Astrocyte of the hippocampus (primary cell): ENCODE measurements at places on chromosomes 5 and 9.

GRCh38 chr5:112795944-112796678, 58.4 kb downstream of the APC start:
- peak; percentile 20 for DNase-seq

- DNase-seq = peak; percentile 11
These were observed 33.3 kb upstream of the DAPK1 start for GRCh38 chr9:87464110-87464991.

DNA sequence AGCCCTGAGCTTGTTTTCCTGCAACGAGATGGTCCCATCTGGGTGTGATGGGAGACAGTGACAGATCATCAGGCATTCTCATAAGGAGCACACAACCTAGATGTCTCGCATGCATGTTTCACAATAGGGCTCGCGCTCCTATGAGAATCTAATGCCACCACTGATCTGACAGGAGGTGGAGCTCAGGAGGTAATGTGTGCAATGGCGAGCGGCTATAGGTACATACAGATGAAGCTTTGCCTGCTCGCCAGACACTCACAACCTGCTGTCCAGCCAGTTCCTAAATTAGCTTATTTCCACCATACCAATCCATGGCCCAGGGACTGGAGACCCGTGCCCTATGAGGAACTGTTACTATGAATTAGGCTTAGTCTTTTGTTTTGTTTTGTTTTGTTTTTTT, 55.3 kb upstream of the SLC30A5 start:
- DNase-seq = no peak

DNA sequence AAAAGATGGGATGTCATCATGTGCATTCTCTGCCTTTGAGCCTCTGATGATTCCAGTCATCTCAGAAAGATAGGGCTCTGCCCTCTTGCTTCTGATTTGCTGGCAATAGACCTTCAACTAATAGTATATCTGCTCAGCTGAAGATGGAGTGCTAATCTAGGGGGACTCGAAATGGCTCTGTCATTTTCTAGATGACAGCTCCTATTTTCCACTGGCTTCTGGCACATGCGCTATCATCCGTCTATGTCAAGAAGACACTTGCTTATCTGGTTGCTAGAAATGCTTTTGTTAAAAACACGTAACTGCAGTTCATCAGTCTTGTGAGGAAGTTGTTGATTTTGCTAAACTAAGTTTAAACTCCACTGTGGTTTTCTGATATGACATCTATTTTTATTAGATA, 265.5 kb upstream of the ZNF608 start:
- no peak for DNase-seq

- no peak for DNase-seq
These were observed 1075.2 kb upstream of the SEMA6A start for GRCh38 chr5:117649821-117650220.

GRCh38 chr5:110588286-110588980, 138.0 kb downstream of the TMEM232 start:
- DNase-seq = no peak

DNA sequence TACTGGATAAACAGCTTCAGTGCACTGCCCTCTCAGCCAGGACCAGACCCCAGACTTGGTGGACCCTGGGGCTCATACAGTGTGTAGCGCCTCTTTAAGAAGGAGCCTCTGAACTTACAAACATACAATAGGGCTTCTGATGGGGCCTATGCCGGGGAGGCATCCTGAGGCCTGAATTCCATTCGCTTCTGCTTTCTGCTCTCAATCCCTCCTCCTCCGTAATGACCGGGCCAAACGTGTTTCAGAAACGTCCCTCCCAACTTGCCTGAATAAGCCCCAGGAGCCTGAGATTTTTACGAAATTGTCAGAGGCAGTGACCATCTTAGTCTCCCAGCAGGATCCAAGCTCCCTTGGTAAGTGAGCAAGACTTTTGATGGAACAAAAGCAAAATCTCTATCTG, 128.1 kb upstream of the BOD1 start:
- no peak for DNase-seq

GRCh38 chr9:121277518-121278295, 9.7 kb downstream of the GSN start:
- peak; percentile 59 for DNase-seq

DNA sequence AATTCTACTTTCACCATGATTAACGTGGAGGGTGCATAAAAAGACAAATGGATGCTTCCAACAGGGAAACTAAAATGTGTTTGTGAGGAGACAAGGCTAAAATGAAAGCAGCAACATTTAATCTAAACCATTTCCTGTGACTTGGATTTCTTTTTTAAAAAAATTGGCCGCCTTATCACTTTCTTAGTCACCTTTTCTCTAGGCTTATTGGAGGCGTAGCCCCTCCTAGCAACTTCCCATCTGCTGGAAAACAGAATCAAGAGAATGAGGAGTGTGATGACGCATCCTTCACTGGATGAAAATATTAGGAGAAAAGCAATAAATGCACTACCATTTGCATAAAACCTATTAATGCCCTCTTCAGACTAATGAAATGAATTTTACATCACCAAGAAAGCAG, 791 bp upstream of the GPR150 start:
- DNase-seq = no peak

- DNase-seq = no peak
These were observed 1037.3 kb upstream of the WWC1 start for GRCh38 chr5:167254132-167254531.

GRCh38 chr5:169993485-169993790, 13.1 kb upstream of the INSYN2B start:
- no peak for DNase-seq

DNA sequence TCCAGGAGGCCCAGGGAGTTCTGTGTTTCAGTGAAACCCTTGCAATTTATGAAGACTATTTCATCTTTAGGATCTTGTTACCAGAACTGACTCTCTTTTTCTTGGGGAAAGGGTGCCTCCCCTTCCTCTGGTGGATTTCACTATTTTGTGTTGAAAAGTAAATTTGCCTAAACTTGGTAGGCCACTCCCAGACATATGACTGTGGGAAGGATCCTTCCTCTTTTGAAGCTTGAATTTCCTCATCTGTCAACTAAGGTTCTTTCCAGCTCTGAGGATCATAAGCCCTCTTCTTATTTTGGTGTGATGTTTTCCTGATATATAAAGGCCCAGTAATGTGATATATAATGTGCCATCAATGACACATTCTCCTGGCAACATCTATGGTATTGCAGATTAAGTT, 59.1 kb upstream of the ZFAND5 start:
- DNase-seq = no peak

DNA sequence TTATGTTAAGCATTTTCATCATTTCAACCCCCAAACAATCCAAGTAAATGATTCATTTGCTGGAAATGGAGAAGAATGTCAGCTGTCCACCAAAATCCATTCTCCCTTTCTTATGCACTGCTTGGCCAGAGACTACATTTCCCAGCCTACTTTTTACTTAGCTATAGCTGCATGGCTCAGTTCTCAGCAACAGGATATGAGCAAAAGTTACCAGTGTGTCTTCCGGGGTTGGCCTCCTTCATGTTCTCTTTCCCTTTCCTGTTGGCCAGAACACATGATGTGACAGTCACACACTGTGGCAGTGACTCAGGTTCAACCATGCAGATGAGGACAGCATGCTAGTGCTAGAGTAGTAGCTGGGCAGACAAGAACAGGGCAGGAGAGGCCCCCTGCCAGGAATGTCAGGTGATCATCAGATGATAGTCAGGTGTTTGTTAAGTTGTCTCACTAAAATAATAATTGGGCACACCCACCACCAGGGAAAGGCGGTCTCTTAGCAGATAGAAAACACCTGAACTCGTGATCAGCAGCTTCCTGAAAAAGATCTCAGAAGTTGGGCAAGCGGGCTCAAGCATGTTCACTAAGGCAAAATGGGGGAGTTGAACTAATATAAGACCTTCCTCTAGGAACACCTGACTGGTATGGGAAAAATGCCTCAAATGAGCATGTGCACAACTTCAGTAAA, 12.2 kb downstream of the GPR150 start:
- peak; percentile 40 for DNase-seq

DNA sequence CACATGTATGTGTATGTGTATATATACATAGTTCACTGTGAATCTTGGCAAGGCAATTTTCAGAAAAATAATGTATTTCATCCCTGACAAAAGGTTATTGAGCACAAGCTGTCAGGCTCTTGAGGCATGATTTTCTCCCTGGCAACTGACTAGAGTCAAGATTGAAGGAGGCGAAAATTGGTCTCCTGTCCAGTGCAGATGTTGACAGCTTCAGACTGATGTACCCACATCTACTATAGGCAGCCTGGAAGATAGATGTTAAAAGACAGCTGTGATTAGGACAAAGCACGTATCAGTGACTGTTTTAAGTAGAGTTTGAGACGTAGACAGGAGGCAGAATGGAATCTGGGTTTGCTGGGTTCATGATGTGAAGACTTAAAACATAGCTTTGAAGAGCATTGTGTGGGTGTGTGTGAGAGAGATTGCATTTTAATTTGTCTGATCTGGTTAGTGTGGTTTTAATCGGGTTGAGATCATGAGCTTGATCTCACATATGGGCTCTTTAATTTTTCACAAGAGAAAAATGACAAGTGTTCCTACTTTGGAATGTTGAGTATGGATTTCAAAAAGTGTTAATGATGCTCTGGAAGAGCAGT, 39.1 kb downstream of the CTNNA1 start:
- DNase-seq = peak; percentile 29

DNA sequence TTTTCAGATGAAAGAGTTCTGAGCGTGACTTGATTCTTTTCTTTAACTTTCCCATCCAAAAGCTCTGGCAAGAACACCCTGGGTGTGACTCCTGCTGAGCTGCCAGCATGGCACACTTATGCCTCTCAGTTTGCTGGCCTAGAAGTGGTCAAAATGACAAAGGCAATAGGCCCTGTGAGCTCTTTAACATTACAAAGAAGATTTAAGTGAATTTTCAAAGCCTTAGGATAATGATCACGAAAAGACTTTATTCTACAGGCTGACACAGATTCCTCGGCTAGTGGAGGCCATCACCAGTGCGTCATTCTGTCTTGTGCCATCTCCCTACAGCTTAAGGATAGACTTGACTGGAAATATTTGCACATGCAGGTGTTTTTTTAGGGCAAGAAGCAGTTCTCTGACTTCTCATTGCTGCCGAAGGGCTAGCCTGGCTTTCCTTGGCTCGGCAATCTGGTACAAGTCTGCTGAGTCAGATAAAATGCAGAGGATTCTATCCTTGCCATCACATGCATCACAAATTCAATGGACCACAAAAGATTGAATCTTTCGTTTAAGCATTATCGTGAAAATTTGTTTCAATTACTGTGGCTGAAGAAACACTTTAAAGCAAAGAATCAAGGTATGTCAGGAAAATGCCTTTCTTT, 311.5 kb downstream of the COX7C start:
- DNase-seq = no peak

GRCh38 chr5:56493766-56494165, 260.6 kb upstream of the ANKRD55 start:
- DNase-seq = no peak

DNA sequence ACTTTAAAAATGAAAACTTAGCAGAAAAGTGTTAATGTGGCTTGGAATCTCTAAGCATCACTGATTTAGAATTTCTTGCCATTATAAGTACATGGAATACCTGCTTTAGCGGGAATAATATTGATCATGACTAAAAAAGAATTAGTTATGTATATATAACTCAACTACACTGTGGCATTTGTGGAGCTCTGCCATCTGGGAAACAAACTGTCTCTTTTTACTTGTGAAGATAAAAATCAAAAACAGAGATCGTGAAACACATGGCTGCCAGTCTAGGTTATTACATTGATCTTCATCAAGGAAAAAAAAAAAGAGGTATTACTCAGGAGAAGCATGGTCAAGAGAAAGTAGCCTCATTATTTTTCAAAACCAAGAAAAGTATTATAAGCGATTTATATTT, 287.4 kb downstream of the HTR1A start:
- no peak for DNase-seq

DNA sequence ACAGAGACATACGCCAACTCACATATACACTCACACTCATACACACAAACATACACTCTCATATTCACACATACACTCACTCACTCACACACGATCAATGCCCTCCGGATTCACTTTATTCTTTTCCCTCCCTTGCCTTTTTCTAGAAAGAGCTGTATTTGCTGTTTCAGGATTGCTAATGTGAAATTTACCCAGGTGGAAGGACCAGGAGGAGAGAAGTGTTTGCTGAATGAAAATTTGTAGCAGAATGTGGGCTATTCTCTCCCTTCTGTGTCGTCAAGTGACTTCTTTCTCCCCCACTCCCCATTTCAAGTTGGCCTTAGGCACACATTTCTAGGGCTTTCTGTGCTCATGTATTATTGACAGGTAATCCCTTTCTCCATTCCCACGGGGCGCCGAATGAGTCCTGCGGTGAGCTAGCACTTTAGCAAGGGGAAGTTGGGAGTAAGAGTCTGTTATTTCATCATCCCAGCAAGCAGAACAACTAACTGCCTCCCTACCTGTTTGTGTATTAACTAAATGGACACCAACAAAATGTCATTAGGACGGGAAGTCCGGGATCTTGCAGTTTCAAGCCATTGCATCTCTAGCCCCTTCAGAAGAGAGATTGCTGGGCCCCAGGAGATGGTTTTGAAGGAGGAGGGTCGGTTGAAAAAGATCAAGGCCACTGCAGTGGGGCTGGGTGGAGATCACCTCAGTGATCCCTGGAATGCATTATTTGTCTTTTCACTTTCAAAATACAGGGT, 97.1 kb upstream of the TAF11L2 start:
- DNase-seq = no peak

DNA sequence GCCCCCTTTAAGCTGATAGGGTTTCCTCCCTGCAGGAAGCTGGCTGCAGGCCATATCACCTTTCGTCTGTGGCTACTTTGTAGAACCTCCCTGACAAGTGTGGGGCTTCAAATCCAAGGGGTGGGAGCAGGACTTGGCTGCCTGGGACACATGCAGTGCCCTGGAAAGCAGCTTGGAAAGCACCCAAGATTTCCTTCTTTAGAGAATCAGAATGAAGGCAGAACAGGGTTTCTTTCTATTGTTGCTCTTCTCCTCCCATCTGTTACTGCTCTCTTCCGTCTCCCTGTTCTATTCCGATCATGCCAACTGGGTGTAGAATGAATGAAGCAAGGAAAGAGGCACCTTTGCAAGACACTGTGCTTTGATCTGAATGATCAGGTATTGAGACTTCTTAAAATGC, 282.2 kb downstream of the MED10 start:
- no peak for DNase-seq

GRCh38 chr9:19127871-19128500, 694 bp upstream of the PLIN2 start:
- DNase-seq = peak; percentile 44

GRCh38 chr5:19928562-19929421, 59.2 kb downstream of the CDH18 start:
- peak; percentile 69 for DNase-seq

GRCh38 chr9:11542781-11543180, 930.0 kb upstream of the PTPRD start:
- DNase-seq = no peak

DNA sequence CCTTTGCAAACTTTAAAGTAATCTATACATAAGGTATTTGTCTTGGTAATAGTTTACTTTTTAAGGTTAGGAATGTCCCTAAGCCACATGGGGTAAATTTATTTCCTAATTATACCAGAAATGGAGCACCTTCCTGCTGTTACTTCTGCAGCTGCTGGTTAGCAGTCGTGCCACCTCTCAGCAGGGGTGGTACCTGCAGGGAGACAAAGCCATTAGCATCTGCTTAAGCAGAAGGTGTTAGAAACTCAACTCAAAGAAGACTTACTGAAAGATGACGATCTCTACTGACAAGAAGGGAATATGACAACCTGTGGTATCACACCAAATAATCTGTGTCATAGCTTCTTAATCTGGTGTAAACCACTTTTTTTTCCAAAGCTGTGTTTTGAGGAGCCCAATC, 173.7 kb downstream of the BRINP1 start:
- no peak for DNase-seq
